Left renal pelvis (tissue), 4 donors: ENCODE measurements at places on chromosomes 6 and 20. TPM values are rescaled to one million over a fixed set of nuclear protein-coding genes. Genes with fewer than 3 reads are reported as not detected.

GRCh38 chr6:118281291-118281690 is 266.8 kb upstream of the PLN start:
- no peak for DNase-seq

DNA sequence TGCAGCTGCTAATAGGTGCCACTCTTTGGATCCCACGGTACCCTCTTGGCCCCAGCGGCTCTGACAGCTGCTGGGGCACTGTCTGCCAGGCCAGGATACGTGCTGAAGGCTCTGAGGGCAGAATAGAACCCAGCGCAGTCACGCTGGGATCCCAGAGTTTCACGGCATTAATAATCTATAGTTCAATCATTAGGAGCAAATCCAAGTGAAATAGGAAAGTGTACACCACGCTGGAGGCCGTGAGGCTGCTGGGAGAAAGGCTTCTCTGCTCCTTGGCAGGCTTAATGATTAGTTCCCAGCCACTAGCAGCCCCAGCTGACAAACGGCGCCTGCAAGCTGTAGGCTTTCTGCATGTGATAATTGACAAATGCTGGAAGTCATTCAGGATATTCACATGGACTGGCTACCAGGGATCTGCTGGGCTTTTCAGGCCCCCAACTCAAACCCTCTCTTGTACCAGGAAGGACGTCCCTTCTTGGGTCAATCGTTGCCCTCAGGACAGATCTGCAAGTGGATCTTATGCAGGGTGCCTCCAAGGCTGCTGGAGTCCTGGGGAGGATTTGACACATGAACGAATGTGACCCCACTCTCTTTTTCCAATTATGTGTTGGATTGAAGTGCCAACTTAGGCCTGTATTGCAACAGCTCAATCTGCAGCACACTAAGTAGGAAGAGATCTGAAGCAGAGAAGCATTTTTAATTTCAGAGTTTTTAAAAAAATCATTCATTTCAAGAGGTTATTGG is 50.1 kb upstream of the INSM1 start:
- no peak for DNase-seq

GRCh38 chr6:133871131-133871530 is 17.8 kb upstream of the TCF21 start:
- DNase-seq: no peak

GRCh38 chr6:120587381-120587780 is 746.9 kb downstream of the TBC1D32 start:
- no peak for DNase-seq

DNA sequence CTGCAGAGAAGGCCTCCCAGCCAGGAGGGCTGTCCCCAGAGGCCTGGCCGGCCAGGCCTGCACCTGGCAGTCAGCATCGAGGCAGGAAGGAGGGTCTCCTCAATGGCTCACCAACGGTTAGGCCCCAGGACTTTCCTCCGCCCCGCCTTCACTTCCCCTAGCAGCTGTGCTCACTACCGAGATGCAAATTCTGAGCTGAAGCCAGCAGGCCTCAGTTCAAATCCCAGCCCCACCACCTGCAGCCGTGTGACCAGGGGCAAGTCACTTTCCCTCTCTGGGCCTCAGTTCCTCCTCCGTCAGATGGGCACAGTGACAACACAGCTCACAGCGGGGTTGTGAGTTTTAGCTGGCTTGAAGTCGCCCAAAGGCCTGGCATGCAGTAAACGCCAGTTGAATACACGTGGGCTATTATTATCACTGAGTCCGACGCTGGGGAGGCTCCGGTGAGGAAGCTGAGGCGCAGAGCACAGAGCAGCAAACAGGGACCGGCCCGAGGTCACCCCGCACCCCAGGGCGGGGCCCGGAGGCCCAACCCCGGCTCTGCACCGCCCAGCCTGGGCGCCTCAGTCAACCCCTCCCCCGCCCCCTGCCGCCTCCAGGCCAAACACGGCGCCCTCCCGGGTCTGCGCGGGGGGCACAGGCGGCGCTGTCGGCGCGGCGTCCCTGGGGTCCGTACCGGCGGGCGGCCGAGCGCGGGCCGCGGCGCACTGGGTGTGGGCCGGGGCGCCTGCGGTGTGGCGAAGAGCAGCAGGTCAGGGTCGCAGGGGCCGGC is 671 bp downstream of the E2F1 start:
- no peak for DNase-seq

The C6orf132 gene
- polyA plus RNA-seq: 1.2 TPM

GRCh38 chr6:141265756-141266623 is 866.7 kb upstream of the GJE1 start:
- no peak for DNase-seq

GRCh38 chr6:83879746-83880145 is 20.3 kb downstream of the CYB5R4 start:
- DNase-seq: no peak

GRCh38 chr6:28944412-28944865 is 20.7 kb upstream of the TRIM27 start:
- DNase-seq: no peak

The RAET1L gene
- not detected for polyA plus RNA-seq

DNA sequence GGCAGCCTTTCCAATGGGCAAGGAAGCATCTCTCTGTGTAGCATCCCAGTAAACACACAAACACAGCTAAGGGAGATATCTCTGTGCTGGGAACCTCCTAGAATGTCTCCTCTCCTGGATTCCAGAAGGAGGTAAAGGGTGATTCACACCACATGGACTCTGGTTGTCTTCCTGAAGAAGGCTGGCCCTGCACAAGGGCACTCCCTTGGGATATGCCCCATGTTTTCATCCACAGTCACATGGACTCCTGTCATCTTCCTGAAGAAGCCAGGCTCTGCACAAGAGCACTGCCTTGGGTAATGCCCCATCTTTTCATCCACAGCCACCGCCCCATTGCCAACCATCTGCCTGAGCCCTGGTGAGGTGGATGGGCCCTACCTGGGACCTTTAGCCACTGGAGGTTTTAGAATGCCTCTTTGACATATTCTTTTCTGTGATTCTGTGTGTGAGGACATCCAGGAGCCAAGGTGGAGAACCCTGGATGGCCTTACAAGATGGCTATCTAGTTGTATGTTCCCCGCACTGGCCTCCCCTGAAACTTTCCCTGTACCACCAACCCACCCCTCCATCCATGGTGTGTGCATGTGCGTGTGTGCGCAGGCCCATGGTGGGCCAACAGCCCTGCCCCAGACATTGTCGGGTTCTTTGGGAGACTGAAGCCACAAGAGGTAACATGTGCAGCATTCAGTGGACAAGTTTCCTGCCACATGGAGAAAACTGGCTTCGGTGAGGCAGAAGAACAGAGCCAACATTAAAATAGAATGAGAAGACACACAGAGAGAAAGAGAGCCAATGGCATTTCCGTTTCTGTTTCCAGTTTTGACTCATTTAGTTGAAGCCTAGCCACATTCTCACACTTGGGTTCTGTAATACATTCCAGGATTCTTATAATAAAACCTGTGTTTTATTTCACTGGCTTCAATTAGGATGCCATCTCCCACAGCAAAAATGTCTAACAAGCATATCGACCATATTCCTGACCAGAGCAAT is 110.2 kb upstream of the CST7 start:
- DNase-seq: no peak

DNA sequence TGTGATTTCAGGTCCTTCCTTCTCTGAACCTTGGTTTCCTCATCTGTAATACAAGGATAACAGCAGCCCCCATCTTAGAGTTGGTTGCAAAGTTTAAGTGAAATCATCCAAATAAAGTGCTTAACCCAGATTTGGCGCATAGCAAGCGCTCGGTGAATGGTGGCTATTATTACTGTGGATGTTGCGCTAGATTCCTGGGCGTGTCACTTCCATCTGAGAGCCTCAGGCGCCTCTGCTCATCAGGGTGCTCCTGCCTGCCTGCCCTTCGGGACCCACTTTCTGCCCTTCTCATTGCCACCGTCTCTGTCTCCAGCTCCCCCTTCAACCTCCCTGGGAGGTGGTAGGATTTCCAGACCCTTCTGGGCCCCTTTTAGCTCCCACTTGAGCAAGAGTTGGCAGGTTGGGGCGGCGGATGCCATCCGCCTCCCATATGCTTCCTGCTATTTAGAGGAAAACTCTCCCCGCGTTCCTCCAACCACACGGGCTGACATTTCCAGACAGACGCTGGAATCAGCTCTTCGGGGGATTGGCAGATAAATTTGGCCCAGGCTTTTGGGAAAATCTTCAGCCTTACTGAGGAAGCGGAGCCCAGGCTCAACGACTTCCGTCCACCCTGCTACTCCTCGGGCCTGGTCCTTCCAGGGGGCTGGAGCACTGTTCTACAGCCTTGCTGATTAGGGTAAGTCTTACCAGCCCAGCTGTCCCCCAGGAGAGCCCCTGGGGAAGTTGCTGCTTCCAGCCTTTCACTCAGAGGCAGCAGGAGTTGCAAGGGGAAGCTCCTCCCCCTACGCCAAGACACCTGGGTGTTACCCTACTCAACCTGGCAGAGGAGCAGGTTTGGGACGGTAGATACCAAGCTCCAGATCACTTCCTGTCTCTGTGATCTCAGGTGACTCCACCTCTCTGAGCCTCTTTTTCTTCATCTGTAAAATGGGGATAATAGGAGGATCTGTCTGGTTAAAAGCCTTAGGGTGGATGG is 71.5 kb downstream of the DLGAP4 start:
- no peak for DNase-seq

- no peak for DNase-seq
Observed at GRCh38 chr6:71038711-71039344, 82.0 kb upstream of the B3GAT2 start.

The C6orf15 gene
- not detected for polyA plus RNA-seq

- DNase-seq: no peak
Observed at GRCh38 chr6:1055015-1055921, 256.6 kb upstream of the FOXQ1 start.

DNA sequence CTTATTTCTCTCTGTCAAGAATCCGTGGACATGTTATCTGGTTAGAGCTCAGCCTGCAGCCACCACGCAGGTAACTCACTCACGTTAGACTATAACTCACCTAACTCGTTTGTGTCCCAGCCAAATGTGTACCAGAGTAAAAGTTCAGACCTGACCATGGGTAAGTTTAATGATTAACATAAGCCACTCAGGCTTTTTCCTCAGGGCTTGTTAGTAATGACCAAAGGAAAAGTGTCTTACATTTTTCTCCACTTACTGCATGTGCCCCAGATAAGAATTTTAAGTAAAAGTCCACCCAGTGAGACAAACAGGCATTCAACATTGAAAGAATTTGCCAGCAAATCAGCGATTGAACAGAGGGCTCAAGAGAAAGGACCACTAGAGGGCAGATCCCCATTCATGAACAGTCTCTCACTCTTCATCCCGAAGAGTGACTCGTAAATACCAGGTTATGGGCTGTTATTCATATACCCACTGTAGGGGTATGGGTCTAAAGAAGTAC is at the start of gene PKHD1:
Gene PKHD1 (minus strand): TSS at position 116 of the 502 bp plus-strand sequence. CDS start 2,680 bp downstream, outside the sequence.
- no peak for DNase-seq

DNA sequence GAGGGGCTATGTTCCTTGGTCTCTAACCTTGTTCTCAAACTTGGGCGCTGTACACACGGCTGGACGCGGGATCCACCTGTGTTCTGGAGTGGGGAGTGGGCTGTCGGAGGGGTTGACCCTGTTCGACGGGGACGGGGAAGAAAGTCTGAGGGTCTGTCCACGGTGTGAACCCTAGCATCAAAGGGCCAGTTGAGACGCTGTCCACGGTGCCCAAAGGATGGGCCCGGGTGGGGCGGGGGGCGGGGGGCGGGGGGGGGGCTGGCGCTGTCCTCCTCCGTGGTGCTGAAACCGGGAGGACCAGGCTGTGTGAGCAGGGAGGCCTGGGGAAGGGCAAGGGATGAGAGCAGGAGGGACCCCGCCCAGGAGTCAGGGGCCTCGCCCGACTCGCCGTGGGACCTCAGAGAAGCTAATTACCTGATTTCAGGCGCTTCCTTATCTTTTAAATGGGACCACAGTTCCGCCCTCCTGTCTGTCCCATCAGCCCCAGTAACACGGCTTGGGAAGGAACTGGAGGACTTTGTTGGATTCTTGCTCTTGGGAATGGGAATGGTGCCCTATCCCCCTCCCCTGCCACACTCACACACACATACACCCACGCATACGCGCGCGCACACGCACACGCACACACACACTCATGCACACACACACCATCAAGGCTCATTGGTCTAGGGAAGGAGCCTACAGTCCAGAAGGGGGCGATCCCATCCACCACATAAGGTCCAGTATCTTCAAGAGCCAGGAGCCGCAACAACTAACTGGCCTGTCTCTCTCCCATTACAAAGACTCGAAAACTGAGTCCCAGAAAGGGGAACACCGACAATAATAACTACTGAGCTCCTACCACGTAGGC is 1.0 kb upstream of the VSTM2L start:
- DNase-seq: no peak

DNA sequence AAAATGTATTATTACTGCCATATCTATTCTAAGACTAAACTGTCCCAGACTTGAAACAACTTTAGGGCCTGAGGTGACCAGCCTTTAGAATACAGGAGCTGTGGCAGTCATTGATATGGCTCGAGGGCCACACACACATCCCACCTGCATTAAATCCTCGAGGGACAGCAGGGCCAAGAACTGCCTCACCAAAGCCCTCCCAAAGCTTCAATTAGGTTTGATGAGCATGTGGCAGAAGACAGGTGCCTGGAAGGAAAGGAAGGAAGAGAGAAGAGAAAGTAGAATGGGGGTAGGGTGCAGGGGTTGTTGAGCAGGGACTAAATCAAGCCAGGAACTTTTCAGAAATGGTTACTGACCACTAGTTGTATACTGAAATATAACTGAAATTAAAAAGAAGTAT is 115.0 kb downstream of the PDSS2 start:
- no peak for DNase-seq

The XKR7 gene
- polyA plus RNA-seq: 0.47 TPM

GRCh38 chr6:113292646-113293422 is 564.3 kb upstream of the MARCKS start:
- DNase-seq: no peak

The PNPLA1 gene
- 2.6 TPM for polyA plus RNA-seq

GRCh38 chr6:11764250-11764604 is 14.4 kb downstream of the ADTRP start:
- DNase-seq: no peak

GRCh38 chr20:57666106-57666833 is 43.5 kb downstream of the PMEPA1 start:
- no peak for DNase-seq

The SLCO4A1 gene
- polyA plus RNA-seq: 2.9 TPM

GRCh38 chr6:80249897-80250296 is 143.4 kb downstream of the BCKDHB start:
- DNase-seq: no peak

DNA sequence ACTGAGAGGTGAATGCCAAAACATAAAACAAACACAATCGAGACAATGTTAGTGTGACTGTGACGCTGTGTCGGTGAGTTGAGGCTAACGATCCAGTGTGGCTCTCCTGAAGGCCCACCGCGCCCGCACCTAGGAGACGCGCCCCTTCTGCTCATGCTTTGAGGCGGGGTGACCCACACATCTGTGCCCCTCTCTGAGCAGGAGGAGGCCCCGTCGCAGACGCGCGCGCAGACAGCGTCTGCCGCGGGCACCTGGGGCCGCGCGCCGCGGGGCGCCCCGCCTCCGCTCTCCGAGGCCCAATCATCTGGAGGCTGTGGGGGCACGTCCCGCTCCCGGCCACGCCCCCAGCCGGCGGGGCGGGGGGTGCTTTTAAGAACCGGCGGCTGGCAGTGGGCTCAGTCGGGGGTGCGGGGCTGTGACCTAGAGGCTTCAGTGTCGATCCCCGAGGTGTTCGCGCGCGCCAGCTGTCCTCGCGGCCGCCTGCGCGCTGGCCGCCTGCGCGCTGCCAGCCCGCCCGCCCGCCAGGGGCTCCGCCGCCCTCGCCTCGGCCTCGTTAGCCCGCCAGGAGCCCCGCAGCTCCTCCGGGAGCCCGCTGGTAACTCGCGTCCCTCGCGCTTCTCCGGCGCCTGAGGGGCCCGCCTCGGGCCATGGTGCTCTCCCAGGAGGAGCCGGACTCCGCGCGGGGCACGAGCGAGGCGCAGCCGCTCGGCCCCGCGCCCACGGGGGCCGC is at the start of gene SLC16A10:
Gene SLC16A10 (plus strand): TSS at position 398 of the 730 bp plus-strand sequence. CDS start 250 bp downstream, at position 648.
- DNase-seq: peak; percentile 76

The ZC3H12D gene
- 0.26 TPM for polyA plus RNA-seq

The WFDC2 gene
- 228 TPM for polyA plus RNA-seq

GRCh38 chr6:343960-344815 is 47.4 kb upstream of the IRF4 start:
- DNase-seq: no peak
